ENCODE measurements at places on chromosomes 13 and 19.

- no peak for DNase-seq
Observed at GRCh38 chr13:65090186-65090585, 2139.9 kb downstream of the PCDH9 start.

DNA sequence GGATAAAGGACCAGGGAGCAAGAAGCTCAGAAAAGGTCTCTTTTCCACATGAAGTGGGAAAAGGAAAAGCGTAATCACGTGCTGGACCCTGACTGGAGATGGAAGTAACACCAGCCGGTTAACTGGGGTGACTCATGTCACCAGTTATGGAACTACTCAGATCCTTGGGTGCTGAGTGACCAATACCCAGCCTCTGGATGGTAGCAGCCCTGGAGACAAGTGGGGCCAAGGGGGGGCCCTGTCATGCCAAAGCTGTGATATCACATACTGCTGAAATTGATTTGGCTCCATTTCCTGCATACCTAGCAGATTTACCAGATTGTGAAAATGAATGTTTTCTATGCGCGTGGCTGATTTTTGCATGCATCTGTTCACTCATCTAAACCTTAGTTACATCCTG is 158.9 kb downstream of the ZIC5 start:
- DNase-seq, result no peak

DNA sequence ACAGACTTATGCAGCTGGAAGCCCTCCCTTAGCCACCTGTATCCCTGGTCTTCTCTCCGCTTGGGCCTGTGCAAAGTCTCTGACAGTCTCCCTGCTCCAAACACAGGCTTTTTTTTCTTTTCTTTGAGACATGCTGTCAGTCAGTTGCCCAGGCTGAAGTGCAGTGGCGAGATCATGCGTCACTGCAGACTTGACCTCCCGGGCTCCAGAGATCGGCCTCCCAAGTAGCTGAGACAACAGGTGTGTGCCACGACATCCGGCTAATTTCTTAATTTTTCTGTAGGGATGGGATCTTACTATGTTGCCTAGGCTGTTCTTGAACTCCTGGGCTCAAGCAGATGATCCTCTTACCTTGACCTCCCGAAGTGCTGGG is 1.6 kb downstream of the MZF1 start:
- no peak for DNase-seq

DNA sequence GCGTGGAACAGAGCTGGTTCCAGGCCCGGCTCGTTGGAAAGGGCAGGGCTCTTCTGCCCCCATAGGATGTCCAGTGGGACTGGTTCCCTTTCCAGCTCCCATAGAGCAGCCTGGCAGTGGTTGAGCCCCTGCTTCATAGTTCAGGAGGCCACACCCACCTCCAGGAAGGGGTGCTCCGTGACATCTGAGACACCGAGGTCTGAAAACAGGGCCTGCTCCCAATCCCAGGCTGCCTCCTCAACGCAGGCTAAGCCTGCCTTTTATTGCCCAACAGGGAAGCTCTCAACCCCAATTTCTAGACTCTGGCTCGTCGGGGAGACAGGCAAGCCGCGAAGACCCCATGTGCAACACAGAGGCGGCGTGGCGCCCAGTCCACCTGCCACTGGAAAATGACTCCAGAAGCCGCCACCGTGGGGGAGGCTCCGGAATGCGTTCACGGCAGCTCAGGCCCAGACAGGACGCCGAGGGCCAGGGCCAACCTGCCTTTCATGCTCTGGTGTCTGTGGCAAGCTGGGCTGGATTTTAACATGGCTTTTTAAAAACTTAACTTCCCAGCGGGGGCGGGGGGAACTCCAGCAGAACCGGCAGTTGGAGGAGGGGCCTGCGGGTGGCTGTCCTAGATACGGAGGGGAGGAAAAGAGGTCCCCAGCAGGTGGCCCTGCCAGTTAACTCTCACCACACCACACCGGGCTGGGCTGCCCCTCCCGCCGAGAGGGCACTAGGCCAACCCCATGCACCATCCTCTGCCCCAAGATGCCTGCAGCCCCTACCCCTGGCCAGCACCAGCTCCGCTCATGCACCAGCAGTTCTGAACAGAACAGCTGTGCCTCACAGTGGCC is 17.9 kb upstream of the TINCR start:
- DNase-seq, result peak; percentile 55

DNA sequence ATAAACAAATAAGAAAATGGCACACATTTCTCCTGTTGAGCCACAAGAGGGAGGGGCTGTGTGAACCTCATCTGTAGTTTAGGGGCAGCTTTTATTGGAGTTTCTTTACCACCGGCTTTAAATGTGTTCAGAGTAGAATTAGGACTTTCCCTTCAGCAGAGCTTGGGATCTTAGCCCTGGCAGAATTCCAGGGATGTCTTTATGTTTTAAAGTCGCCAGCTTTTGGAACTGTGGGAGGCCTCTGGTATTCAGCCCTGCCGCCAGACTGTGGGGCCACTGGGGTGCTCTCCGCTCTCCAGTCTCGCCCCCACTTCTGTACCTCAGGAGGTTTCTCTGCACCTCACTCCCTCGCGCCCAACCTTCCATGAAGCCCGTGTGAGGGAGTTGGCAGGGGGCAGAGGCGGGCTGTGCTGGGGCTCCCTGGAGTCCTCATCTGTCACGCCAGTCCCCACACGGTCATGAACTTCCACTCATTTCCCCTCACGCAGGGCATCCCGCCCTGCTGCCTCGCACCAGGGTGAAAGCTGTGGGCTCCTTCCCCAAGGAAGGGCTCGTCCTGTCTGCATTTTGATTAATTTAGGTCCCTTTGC is 31.5 kb downstream of the CCDC8 start:
- DNase-seq, result no peak

DNA sequence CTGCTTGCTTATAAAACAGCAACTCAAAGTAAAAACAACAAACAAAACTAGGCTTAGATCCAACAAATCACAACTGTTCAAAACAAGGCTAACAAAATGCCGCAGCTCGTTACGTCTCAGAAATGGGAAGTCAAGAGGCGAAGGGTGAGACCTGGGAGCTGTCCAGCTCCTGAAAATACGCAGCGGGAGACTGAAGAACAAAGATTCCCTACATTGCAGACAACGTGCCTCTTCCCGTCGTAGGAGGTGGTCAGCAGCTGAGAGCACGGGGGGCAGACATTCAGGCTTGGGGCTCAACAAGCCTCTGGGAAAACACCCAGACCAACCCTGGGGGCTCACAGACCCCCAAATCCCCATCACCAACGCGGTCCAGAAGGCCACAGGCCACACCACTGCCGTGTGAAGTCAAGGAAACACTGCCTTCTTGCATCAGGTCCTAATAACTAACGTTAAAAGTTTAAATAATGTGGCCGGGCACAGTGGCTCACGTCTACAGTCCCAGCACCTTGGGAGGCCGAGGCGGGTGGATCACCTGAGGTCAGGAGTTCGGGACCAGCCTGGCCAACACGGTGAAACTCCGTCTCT is 13.5 kb downstream of the PLPP2 start:
- no peak for DNase-seq

GRCh38 chr13:79121286-79121685 is 284.8 kb downstream of the RBM26 start:
- DNase-seq, result no peak

DNA sequence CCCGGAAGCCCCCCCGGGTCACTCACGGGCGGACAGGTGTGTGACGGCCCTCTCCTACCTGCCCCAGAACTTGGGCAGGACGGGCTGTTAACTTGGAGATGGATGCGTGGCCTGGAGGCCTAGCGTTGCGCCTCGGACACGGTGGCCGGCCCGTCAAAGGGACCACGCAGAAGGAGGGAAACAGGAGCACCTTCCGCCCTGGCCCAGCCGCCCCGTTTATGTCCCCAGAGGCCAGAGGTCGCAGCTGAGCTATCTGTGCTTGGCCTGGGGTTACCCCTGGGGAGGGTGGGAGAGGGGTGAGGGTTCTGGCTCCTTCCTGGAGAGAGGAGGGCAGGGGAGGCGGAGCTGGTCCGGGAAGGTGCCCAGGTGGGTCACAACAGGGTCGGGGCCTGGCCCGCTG is 35.6 kb downstream of the GADD45B start:
- no peak for DNase-seq

DNA sequence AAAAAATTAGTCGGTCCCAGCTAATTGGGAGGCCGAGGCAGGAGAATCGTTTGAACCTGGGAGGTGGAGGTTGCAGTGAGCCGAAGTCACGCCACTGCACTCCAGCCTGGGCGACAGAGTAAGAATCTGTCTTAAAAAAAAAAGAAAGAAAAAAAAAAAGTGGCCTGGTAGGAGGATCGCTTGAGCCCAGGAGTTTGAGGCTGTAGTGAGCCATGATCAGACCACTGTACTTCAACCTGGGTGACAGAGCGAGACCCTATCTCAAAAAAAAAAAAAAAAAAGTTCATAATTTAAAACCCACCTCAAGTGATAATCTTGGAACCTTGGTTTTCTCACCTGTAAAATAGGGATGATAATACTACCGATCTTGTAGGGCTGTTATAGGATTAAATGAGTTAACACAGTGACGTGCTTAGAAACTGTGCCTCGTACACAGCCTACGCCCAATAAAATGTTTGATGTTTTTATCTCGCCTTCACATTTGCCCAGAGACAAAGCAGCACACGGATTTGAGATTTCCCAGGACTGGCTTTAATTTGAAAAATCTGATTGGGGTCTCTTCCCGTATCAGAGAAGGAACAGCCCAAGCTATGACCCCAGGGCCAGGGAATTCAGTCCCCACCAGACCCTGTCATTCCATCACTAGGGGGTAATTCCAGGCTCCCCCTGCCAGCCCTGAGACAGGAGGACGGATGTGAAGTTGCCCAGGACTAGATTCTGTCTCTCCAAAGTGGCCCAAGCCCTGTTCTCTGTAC is 3.6 kb downstream of the SERTAD1 start:
- no peak for DNase-seq

DNA sequence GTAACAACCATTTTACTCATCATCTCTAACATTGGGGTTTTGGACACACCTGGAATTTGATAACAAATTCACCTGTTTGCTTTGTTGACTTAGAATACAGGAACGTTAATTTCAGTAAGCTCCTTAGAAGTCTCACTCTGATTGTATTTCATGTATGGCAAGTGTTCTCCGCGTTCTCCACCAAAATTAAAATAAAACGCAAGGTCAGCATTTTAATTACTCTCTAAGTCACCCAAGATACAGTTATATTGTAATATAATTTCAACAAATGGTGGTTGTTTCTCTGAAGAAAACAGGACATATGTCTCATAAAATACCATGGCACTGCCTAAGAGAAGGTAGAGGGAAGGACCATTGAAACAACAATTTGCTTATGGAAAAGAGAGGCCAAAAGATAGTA is 742.1 kb downstream of the LIG4 start:
- no peak for DNase-seq

DNA sequence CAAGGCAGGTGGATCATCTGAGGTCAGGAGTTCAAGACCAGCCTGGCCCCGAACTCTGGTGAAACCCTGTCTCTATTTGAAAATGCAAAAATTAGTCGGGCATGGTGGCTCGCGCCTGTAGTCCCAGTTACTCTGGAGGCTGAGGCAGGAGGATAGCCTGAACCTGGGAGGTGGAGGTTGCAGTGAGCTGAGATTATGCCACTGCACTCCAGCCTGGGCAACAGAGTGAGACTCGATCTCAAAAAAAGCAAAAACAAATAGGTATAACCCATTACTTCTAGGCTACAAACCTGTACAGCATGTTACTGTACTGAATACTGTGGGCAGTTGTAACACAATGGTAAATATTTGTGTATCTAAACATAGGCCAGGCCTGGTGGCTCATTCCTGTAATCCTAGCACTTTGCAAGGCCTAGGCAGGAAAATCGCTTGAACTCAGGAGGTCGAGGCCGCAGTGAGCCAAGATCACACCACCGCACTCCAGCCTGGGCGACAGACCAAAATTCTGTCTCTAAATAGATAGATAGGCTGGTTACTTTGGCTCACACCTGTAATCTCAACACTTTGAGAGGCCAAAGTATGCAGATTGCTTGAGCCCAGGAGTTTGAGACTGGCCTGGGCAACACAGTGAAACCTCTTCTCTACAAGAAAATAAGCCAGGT is 63.5 kb downstream of the MYO9B start:
- DNase-seq, result peak; percentile 79

GRCh38 chr19:13053761-13054625 is 48.7 kb downstream of the LYL1 start:
- peak; percentile 95 for DNase-seq

GRCh38 chr13:58712191-58712590 is 1080.6 kb downstream of the PCDH17 start:
- DNase-seq, result no peak

GRCh38 chr13:66875264-66875663 is 354.9 kb downstream of the PCDH9 start:
- DNase-seq, result no peak

- DNase-seq, result no peak
Observed at GRCh38 chr13:51532736-51533197, 51.5 kb upstream of the WDFY2 start.

DNA sequence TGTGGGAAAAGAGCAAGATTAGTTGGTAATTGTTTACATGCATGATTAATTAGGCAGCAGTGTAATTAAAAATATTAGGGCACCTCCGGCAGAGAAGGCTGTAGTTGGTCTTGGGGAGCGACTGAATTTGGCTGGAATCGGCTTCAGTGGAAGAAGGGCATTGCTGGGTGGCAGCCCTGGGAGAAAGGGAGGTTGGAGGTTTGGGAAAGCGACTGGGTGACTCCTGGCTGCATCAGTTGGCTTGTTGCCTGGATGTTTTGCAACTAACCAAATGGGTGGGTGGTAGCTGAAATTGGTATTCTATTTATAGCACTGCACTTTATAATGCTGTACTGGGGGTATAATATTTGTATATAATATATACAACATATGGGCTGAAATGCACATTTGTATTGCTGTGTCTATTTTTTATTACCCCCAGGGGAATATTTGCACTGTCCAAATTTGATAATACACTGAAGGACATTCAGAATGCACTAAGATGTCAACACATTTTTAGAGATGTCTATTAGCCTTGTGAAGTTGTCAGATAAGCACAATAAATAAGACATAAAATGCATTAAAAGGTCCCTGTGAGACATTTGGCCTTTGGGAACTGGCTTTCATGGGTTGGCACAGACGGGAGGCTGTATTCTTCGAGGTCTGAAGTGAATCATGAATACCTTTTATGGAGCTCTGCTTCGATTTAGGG is 1.7 kb downstream of the B3GLCT start:
- no peak for DNase-seq

DNA sequence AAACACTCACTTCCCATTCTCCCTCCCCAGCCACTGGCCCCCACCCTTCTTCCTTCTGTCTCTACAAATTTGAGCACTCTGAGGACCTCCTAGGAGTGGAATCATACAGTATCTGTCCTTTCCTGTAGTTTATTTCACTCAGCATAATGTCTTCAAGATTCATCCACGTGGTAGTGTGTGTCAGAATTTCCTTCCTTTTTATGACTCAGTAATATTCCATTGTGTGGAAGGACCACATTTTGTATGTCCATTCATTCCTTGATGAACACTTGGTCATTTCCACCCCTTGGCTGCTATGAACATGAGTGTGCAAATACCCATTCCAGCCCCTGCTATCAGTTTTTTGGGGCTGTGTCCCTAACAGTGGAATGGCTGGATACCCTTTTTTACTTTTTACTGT is 9.8 kb downstream of the KLF2 start:
- DNase-seq, result no peak

DNA sequence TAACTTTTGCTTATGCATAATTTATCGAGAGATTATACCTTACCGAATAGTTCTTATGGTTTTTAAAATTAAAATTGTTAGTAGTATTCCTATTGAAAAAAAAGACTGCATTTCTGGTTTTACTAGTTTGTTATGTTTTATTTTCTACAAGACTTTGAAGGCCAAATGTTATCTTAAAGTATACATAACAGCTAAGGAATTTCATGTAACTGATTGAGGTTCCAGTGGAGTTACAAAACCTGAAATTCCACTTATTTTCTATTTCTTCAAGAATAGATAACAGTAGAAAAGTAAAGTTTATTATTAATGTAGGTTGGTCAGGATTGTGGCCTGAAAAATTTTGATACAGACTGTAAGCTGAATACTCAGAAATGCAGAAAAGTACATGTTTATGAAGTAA is 1216.0 kb upstream of the PCDH20 start:
- no peak for DNase-seq
